Activated CD4-positive, CD25-positive, alpha-beta regulatory T cell treated with anti-CD3 and anti-CD28 coated beads, Interleukin-2, amount 50 U/mL, for 16 hours (primary cell): ENCODE measurements at places on chromosomes 1 and 21.

DNA sequence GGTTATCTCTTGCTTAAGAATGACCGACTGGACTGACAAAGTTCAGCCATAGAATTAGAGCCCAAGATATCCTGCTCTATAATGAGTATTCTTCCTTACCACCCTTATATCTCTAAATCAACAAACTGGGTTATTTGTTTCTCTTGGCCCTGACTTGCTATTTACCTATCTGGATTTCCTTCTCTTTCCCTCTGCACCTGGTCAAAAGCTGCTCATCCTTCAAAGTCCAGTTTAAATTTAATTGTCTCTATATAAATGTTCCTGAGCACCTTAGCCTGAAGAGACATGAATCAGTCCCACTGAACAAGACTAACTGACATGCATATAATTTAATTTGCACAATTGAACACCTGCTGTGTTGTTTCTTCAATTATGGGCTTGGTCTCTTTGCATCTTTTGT, 127.1 kb upstream of the KCNJ15 start:
- DNase-seq = no peak

DNA sequence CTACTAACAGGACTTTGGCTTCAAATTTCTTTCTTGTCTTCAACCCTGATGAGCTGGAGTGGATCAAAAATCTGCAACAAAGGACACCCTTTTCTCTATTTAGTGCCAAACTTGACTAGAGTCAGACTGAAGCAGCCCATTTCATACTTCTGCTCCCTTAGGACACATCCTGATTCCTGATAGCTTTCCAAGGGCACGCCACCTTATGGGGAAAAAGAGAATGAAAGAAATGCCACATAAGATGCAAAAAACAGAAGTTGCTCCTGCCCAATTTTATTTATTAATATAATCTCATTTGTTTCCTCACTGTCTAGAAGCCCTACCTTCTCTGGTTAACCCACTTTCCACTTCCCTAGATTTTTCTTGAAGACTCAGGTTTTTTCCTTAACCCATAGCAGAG, 72.7 kb upstream of the NBPF4 start:
- DNase-seq = no peak

- no peak for DNase-seq
Measured at GRCh38 chr1:9363061-9363471, 70.4 kb downstream of the SPSB1 start.

GRCh38 chr1:182643699-182644098, 39.5 kb upstream of the RGS16 start:
- DNase-seq = no peak

GRCh38 chr1:101122452-101123166, 97.0 kb upstream of the DPH5 start:
- DNase-seq = no peak

DNA sequence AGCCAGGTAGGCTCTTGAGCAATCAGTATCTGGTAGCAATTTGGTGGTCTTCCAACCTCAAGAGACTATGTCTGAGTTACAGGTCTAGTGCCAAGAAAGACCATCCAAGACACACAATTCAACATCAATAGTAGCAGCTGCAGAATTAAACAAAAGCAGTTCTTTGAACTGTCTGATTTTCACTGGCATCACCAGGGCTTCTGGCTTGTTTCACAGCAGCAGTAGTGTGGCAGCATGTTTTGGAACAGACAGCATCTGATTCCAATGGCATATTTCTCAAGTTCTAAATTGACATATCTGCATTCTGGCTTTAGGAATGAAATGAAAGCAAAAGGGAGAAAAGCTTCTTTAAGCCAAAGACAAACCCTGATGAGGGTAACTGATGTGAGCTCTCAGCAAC, 334.7 kb upstream of the PRMT6 start:
- DNase-seq = no peak

DNA sequence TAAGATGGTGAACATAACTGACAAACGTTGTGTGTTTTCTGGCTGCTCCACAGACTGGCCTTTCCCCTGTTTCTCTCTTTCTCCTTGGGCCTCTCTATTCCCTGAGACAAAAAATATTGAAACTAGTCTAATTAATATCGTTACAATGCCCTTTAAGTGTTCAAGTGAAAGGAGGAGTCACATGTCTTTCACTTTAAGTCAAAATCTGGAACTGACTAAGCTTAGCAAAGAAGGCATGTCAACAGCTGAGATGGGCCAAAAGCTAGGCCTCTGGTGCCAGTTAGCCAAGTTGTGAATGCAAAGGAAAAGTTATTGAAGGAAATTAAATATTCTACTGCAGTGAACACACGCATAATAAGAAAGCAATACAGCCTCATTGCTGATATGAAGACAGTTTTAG, 32.2 kb upstream of the FCRL3 start:
- no peak for DNase-seq

- no peak for DNase-seq
Measured at GRCh38 chr1:20719871-20720620, 2.2 kb upstream of the KIF17 start.

GRCh38 chr21:28018741-28019669, 973.7 kb downstream of the LTN1 start:
- no peak for DNase-seq

DNA sequence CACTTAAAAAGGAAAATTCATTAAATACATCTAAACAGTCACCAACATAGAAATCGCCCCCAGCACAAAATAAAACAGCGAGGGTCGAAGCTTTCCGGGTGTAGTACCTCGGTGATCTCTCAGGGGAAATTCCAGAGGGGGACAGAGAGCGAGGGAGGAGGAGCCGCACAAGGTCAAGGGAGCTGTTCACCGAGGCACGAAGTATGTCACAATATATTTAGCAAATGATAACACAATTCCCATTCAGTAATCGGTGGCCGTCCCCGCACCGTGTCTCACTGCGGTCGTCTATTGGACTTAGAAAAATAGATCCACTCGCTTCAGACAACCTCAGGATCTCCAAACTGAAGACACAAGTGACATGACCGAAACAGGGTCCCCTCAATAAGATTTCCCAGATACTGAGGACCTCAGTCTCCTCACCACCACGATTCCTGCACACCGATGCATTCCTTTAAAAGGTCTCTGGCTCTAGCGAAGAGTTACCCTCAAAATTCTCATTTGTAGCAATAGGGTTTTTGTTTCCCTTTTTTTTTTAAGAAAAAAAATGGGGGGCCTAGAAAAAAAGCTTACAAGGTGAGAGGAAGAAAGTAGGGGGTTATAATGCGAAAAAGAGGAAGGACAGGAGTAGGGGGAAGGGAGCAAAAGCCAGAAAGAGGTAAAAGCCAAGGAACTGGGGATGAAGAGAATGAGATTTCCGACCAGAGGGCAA, 1.1 kb downstream of the LPGAT1 start:
- DNase-seq = no peak

GRCh38 chr1:230141021-230141648, 74.1 kb downstream of the GALNT2 start:
- no peak for DNase-seq

- DNase-seq = no peak
Measured at GRCh38 chr1:34721241-34721640, 33.6 kb upstream of the GJB5 start.

DNA sequence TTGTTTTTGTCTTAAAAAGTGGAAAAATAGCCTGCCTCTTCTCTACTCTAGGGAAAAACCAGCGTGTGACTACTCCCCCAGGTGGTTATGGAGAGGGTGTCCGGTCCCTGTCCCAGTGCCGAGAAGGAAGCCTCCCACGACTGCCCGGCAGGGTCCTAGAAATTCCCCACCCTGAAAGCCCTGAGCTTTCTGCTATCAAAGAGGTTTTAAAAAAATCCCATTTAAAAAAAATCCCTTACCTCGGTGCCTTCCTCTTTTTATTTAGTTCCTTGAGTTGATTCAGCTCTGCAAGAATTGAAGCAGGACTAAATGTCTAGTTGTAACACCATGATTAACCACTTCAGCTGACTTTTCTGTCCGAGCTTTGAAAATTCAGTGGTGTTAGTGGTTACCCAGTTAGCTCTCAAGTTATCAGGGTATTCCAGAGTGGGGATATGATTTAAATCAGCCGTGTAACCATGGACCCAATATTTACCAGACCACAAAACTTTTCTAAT, 35.0 kb upstream of the TDRD10 start:
- no peak for DNase-seq

GRCh38 chr1:8845104-8846097, 28.0 kb upstream of the RERE start:
- DNase-seq = no peak

- DNase-seq = no peak
Measured at GRCh38 chr1:50930965-50931737, 28.9 kb downstream of the FAF1 start.

- DNase-seq = no peak
Measured at GRCh38 chr1:20346433-20346832, 55.8 kb downstream of the VWA5B1 start.

- no peak for DNase-seq
Measured at GRCh38 chr1:151326619-151327222, 495 bp downstream of the PI4KB start.

DNA sequence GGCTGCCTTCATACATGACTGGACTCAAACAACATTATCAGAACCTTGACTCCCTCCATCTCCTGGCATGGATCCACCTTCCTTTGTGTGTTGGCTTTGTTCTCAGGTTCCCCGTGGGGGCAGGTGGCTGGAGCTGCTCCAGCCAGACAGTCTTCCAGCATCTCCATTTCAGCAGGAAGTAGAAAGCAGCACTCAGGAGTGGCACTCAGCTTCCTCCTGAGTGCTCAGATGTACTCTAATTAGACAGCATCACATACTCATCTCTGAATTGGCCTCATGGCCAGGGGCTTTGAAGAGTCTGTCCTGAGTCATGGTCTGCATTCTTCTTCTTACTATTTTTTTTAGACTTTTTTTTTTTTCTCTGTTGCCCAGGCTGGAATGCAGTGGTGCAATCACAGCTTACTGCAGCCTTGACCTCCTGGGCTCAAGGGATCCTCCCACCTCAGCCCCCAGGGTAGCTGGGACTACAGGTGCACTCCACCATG, 27.9 kb downstream of the OVAAL start:
- no peak for DNase-seq

DNA sequence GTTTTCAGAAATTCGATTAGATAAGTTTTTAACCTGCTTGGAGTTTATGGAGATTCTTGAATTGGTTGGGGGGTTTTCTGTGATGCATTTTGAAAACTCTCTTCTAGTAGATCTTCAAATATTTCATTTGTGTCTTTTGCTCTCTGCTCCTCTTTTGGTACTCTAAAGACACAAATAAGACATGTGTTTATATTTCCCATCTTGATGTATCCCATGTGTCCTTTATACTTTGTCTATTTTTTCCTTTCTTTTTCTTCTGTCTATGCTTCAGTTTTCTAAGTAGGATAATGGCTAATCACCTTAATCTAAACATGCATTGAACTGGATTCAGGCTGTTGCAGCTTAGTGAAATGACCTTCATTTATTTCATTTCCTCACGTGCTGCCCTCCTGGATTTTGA, 63.8 kb upstream of the C1orf87 start:
- DNase-seq = no peak

- DNase-seq = no peak
Measured at GRCh38 chr21:42016364-42016985, 6.3 kb upstream of the ZBTB21 start.

- no peak for DNase-seq
Measured at GRCh38 chr1:241770115-241770514, 77.9 kb upstream of the EXO1 start.

- DNase-seq = no peak
Measured at GRCh38 chr1:147781056-147781471, 20.7 kb upstream of the GJA5 start.

- DNase-seq = no peak
Measured at GRCh38 chr1:21701401-21701800, 32.2 kb upstream of the RAP1GAP start.

- no peak for DNase-seq
Measured at GRCh38 chr21:45258466-45258865, 29.2 kb downstream of the POFUT2 start.

DNA sequence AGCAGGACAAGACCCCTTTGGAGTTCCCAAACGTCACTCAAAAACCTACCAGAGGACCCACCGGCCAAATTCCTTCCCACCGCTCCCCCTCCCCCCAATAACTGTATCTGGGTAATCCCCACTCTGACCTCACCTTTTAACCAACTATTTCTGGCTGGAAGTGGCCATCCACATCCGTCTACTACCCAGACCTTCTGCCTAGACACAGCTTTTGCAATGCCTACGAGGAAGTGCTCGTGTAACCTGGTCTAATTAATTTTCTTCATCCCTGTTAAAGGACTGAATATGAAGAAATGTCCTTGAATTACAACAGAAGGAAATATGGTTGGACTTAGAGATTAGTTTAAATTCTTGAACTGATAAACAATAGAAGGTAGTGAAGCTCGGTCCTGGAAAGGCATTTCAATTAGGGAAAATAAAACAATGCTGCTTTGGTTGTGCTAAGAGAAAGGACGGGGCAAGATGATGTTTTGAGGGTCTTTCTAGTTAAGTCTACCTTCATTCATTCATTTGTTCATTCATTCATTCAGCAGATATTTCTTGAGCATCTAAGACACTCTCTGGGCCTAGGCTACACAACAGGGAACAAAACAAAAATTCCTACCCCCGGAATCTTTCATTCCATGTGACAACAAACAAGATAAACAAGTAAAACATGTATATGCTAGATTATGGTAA, 18.8 kb downstream of the AVPR1B start:
- DNase-seq = no peak

DNA sequence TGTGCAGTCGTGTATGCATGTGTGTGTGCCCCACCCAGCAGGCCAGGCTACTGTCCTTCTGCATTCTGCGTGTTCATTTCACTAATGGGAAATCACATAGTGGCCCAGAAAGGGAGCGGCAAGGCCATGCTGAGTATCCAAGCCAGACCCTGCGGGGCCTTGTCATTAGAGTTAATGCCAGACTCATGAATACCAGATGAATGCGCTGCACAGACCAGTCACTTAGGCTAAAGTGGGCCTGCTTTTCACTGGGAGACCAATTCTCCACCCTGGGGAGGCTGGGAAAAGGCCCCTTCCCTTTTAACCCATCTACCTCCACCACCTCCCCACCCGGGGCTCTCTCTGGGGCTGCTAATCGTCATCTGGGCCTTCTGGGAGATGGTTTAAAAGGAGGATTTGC, 17.0 kb upstream of the GRIK3 start:
- DNase-seq = no peak

GRCh38 chr1:57424231-57425027, 569 bp upstream of the DAB1 start:
- no peak for DNase-seq

DNA sequence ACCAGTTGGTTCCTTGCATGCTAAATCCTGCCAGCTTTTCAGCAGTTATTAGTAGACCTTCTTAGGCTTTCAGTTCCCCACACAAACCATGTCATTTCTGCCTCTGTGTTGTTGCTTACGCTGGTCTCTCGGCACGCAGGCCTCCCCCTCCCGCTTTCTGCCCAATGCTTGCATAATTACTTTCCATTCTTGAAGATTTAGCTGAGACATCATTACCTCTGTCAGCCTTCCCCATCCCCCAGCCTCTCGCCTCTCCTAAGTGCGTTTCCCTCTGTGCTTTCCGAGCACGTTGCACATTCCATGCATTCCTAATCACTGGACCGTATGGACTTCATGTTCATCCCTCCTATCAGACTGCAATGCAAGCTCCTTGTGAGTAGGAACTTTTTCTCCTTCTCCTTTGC, 26.8 kb downstream of the TSHB start:
- DNase-seq = no peak
